GM13977 (cell line): ENCODE measurements at places on chromosomes 11 and 22.

DNA sequence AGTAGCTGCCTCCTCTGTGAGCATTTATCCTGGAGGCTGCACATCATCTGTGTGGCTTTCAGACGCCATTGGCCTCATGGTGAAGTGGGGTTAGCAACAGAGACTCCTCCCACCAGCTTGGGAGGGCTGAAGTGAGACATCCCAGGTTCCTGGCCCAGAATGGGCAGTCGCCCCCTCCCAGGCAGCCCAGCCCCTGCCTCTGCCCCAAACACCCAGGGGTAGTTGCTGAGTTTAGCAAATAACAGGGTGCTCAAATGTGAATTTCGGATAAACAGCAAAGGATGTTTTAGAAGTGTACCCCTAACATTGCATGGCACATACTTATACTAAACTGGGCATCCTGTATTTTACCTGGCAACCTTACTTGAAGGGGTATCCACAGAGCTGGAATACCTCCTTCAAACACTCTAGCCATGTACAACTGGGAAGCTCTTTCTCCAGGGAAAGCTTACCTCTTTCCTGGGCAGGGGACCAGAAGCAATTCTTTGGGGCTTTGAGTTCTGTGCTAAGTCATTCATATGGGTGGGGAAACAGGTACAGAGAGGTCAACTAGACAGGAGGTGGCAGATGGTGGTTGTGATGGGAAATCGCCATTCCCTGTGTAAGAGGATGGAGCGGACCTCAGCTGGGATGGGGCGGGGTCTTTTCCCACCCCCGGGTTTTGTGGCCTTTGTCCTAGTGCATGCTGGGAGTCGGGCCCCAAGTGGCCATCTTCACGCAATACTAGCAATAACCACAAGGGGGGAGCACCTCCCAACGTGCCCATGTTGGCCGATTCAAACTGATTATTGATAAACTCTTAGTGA is 19.3 kb downstream of the MTFP1 start:
- DNase-seq = peak; percentile 86

DNA sequence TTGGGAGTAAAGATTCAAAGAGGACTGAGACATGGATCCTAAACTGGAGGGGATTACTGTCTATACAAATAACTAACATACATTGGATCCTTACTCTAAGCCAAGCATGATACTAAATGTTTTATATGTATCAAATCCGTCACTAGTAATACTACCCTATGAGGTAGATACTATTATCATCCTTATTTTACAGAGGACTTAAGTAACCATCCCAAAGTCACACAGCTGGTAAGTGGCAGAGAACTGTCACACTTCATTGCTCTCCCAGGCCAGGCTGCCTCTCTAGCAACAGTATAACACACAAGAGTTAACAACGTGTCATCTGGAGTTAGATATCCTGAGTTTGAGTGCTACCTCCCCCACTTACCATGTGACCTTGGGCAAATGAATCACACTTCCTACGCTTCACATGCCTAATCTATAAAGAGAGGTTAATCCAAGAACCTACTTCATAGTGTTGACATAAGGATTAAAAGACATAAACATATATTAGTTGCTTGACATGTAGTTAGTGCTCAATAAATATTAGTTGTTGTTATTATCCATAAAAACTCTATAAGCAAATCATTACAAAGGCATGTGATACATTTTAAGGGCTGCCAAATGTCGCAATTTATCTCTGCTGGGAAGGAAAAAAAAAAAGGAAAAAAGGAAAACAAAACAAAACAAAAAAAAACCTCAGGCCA is 33.8 kb upstream of the SPON1 start:
- DNase-seq = no peak

DNA sequence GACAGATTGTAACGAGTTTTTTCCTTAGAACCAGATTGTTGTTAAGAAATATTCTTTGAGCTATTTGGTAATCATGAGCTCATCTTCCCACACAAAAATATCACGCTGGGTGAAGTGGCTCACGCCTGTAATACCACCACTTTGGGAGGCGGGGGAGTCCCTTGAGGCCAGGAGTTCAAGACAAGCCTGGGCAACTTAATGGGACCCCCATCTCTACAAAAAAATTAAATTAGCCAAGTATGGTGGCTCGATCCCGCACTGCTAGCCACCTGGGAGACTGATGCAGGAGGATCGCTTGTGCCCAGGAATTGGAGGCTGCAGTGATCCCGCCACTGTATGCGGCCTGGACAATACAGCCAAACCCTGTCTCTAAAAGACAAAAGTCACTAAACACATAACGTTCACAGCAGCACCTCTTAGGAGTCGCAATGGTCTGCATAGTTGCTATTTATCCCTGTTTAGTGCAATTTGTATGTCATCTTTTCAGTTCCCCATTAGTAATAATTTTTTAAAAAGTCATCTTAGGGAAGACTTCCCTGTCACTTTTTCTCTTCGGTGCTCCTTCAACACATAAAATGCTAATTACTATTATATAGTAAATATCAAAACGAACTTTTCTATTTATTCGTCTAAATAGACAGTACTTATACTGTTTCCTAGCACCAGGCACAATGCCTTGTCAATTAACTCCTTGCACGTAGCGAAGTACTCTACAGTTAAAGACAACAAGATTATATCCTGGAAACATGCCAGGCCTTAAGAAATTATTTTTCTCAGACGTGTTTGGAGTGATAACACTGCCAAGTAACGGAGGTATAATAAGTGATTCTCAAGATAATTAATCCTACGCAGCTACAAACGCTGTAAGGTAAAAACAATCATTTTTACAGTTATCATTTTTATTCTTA is 1.1 kb downstream of the ST13 start:
- DNase-seq = no peak

DNA sequence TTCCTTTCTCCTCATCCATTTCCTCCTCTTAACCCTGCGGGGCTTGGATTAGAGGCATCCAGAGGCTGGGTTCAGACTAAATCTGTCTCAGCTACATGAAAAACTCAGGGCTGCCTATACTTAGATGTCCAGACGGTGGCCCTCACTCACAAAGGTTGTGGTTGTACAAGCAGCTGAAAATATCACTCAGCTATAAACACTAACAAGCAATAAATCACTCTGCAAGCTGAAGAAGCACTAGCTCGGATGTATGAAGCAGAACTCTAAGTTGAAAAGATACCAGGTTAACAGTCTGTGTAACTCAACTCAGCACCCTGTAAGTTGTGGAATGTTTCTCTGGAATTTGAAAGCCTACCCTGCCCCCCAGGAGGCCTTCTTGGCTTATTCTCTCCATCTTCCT is 82.9 kb downstream of the EXT2 start:
- no peak for DNase-seq

GRCh38 chr22:27472975-27473374 is 328.6 kb downstream of the MN1 start:
- no peak for DNase-seq

DNA sequence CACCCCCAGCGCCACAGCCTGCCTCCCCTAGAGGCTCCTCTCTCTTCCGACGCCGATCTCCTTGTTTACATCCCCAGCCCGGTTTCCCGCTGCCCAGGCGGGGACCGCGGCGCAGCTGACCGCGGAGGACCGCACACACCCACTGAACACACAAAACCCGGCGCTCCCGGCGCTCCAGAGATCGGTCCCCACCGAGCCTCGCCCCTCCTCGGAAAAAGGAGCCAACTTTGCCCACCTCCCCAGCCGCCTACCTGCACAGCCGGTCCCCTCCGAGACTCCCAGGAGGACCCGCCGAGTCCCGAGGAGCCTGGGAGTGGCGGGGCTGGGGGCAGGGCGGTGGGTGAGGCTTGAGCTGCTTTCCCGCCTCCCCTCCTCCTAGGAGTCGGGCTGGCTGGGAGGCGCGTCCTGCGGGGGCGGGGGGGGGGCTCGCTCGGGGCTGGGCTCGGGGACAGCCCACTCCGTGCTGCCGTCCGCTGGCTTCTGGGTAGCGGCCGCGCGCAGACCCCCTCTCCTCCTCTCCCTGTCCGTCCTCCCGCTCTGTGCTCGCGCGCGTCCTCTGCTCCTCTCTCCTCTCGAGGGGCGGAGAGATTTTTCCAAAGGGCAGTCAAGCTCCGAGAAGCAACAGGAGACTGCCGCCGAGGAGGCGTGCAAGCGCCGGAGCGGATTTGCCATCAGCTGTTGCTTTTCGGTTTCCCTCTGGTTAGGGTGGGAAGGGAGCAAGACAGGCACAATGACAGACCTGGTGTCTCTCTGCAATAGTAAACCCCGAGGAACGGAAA is at the start of gene FXYD6:
FXYD6 (minus strand) TSS at position 318 of the 779 bp plus-strand sequence. CDS start 33,882 bp downstream, outside the sequence.
- no peak for DNase-seq

- DNase-seq = no peak
These were observed 855.0 kb downstream of the METTL15 start for GRCh38 chr11:28963187-28963586.

GRCh38 chr11:91921974-91922373 is 302.6 kb upstream of the FAT3 start:
- DNase-seq = no peak

DNA sequence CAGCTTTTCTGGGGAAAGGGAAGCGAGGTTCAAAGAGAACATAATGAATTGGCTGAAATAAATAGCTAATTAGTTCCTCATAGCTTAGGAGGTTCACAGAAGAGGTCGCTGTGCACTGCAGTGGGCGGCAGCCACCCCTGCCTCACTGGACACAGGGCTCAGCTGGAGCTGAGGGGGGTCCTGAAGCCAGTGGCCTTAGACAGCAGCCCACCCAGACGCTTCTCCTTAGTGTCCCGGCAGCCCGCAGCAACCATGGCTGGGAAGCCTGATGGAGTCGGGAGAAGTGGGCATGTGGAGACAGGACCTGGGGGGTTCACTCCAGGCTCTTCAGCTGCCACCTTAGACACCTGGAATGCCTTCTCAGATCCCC is 75.4 kb downstream of the TRIM29 start:
- DNase-seq = no peak

DNA sequence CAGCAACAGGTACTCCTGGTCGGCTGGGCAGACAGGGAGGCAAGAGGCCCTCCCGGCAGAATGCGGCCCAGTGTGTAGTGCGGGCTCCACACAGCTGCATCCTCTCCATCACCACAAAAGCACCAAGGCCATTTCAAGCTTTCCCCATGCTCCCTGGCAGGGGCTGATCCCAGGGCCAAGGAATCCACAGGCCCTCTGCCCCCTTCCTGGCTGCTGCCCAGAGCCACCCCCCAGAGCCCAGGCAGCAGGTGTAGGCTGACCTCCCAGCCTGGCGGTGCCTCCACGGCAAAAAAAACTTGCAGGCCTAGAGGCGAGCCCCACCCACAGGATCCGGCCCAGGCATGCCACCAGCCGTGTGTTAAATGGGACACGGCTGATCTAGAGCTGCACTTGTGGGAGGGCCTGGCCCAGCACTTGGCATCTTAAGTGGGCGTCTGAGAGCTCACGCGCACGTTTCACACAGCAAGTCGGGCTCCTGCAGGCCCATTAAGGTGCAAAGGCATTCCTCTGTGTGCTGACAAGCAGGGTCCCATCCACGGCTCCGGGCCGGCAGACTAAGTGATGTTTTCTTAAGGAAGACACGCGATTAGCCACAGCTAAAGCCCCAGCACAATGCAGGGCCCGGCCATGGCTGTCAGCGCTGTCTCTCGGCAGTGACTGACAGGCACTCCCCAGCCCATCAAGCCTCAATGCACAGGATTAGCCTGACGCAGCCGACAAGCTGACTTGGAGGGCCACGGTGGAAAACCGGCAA is 19.8 kb upstream of the GNB1L start:
- no peak for DNase-seq

- peak; percentile 84 for DNase-seq
These were observed 64.6 kb downstream of the ST3GAL4 start for GRCh38 chr11:126419801-126420697.

DNA sequence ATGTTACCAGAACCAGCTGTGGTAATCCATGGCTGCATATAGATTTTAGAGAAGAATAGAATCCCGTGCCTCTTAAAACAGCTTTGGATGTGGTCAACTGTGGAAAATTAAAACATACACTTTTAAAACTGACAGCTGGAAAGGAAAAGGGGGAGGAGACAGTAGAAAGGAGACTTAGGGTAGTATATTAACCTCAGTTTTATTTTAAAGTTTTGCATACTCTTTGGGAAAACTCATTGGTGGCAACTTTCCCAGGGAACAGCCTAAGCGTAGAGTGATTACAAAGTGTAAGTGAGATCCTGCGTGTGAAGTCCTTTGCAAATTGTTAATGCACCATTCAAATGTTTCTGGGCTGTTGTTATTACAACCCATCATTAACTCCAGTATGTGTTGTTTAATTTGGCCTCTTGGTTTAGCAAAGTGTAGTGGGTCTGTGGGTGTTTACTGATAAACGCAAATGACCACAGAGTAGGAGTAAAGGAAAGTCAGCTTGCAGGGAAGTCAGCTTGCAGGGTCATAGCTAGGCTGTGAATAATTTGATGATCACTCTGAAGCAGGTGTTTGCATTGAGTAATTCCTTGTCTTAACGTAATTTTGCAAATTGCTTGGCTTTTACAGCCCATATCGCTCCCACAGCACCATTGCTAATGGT is 88.0 kb upstream of the DBX1 start:
- no peak for DNase-seq

- DNase-seq = no peak
These were observed 352.8 kb downstream of the BUD13 start for GRCh38 chr11:116420030-116420429.

DNA sequence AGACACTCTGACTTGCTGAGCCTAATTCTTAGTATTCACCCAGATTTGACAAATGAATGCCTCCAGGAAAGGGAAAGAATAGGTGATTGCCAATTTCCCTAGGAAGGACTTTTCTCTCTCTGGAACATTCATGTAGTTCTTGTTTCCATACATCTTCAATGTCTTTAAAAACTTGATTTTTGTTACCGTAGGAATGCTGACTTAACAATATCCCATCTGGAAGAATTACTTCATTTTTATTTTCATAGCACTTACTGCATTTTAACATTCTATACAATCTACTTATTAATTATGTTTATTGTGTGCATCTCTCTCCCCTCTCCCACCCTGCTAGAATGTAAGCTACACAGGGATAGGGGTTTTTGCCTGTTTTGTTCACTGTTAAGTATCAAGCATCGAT is 66.6 kb downstream of the SLC5A12 start:
- DNase-seq = no peak

GRCh38 chr11:16186680-16187079 is 169.7 kb downstream of the SOX6 start:
- DNase-seq = no peak

DNA sequence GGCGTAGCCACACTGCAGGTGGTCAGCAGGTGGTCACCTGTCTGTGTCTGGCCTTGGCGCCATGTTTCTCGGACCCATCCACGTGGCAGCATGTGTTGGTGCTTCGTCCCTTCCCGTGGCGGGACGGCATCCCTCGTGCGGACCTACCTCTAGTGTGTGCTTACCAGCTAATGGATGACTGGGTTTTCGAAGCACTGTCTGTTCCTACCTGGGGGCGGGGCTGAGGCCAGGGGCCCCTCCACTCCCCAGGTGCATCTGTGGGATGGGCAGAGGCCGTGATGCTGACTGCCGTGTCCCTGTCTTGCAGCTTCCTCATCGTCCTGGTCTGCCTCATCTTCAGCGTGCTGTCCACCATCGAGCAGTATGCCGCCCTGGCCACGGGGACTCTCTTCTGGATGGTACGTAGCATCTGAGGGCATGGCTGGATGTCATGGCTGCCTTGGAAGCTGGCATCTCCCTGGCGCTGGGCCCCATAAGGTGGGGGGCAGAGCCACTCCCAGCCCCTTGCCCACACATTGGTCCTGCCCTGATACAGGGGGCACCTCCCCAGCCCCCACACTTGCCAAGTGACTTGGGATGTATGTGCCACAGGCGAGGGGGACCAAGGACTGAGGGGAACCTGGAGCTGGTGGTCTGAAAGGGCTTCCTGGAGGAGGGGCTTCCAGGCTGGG is 82.9 kb downstream of the KCNQ1 start:
- no peak for DNase-seq
